RWPE2 (cell line): ENCODE measurements at places on chromosomes 6 and 20.

DNA sequence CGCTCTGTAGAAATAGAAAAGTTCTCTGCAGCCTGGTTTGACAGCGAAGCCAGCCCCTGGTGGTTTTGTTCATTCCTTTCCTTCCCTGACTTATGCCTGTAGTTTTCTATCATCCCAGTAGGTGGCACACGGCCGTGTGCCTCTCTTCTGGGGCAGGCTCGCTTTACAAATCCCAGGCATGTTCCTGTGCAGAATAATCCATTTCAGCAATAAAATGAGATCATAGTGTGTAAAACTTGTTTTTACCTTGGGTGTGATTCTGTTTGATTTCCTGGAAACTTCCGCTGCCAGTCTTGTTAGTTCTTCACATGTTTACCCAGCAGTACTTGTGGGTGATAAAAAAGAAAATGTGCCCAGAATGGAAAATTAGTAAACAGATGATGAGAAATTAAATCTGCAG is 7.4 kb upstream of the INSM1 start:
- DNase-seq: no peak

DNA sequence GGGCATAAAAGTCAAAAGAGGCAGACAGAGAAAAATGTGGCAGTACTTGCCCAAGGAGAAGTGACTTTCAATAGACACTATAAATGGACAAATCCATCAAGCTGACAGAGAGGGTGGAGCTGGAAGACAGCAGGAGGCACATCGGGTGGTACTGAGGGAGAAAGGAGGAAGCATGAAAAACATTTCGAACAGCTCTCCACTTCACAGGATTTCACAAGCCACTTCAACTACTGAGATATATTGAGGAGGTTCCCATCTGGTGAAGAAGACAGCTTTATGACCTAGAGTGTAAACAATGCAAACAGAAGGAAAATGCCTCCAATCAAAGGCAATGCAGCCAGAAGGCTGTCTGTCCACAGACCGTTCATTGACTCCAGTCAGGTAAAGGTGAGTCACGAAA is 259.4 kb upstream of the ECI2 start:
- DNase-seq: no peak

DNA sequence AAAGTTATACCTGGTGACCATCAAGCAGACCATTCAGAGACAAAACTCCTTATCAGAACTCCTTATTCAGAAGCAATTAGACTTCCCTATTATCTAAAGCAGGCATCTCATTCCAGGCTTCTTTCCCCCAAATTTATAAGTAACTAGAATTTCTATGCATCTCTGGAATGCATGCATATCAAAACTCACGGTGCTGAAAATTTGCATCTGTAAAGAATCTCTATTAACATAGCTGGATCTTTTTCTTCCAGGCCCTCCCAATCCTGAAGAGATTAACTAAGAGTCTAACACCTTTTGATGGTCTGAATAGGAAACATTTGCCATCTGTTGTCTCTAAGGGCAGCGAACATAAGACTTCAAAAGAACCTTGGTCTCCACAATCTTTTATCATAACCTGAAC is 22.8 kb upstream of the SLC52A3 start:
- DNase-seq: no peak

DNA sequence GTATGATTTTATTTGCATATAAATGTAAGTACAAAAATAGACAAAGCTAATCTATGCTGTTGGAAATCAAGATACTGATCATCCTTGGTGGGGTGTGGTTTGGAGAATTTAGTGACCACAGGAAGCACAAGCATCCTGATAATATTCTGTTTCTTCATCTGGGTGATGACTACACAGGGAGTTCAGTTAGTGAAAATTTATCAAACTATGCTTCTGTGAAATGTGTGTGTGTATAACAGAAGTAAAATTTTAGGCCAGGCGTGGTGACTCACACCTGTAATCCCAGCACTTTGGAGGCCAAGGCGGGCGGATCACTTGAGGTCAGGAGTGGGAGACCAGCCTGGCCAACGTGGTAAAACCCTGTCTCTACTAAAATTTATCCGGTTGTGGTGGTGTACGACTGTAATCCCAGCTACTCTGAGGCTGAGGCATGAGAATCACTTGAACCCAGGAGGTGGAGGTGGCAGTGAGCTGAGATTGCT is 20.6 kb downstream of the ENPP3 start:
- DNase-seq: no peak

DNA sequence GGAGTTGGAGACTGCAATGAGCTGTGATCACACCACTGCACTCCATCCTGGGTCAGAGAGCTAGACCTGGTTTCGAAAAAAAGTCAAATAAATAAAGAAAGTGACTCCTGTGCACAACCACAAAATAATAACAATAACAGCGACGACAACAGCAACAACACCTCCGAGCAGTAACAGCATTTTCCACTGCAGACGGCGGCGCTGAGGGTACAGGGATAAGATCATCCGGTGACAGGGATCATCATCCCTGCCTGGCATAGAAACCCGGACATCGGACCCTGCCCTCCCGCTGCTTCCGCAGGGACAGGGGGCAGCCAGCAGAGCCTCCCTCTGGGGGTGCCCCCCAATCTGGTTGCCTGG is 11.5 kb downstream of the SRXN1 start:
- no peak for DNase-seq

GRCh38 chr6:28343898-28344677 is 5.7 kb upstream of the ZKSCAN3 start:
- no peak for DNase-seq

GRCh38 chr6:13504611-13505344 is 17.4 kb upstream of the GFOD1 start:
- DNase-seq: no peak

DNA sequence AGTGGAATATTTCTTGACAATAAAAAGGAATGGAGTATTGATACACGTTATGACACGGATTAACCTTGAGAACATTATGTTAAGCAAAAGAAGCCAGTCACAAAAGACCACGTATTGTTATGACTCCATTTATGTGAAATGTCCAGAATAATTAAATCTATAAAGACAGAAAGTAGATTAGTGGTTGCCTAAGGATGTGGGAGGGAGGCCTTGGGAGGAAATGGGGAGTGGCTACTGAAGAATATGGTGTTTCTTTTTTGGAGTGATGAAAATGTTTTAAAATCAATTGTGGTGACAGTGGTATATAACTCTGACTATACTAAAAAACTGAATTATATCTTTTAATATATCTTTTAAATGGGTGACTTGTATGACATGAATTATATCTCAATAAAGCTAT is 30.1 kb downstream of the TRPC4AP start:
- no peak for DNase-seq
